ENCODE measurements at places on chromosomes 7 and 10.

DNA sequence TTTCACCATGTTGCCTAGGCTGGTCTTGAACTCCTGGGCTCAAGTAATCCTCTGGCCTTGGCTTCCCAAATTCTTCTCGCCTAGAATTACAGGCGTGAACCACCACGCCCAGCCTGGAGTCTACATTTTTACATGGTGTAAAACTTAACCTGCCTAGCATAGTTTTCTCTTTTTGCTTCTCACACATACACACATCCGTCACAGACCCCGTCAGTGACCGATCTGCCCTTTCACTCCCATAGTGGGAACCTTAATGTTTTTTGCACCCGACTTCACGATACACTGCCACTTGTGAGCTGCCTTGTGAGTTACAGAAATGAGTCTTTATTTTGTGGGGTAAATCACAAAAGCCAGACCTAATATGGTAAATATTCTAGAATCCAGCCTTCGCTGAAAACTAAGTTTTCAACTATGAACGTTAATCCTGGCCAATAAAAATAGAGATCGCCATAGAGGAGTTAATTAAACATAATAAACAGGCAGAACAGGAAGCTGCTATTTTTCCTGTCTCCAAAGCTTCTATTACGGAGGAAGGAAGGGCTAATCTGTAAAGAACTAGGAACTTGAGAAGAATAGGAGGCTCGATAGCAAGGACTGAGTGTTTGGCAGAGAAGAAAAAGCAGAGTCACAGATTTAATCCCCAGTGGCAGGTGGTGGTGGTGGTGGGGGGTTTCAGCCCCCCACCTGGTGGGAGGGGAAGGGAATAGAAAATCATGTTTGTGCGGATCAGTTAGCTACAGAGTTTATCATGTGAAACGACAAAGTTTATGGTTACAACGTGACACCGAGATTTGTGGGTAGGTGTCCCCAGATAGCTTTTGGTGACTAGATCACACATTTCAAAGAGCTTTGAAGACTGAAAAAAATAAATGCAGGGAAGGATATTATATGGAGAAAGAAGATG, 14.7 kb upstream of the FAM171A1 start:
- DNase-seq = no peak

GRCh38 chr10:11208908-11209829, 191.5 kb downstream of the CELF2 start:
- DNase-seq = no peak

GRCh38 chr7:155510975-155511701, 35.2 kb downstream of the CNPY1 start:
- DNase-seq = no peak

GRCh38 chr7:103658055-103659005, 212.3 kb upstream of the SLC26A5 start:
- no peak for DNase-seq

GRCh38 chr10:85612378-85612775, 754.2 kb downstream of the GRID1 start:
- DNase-seq = no peak
